HS-5 (cell line): ENCODE measurements at places on chromosomes 16 and 17.

GRCh38 chr17:62164747-62165722 lies 100.0 kb upstream of the MED13 start:
- no peak for DNase-seq

- no peak for DNase-seq
Measured at GRCh38 chr16:73065632-73066330, 17.9 kb upstream of the ZFHX3 start.

GRCh38 chr16:68227183-68227793 lies 8.6 kb downstream of the ESRP2 start:
- DNase-seq = no peak

DNA sequence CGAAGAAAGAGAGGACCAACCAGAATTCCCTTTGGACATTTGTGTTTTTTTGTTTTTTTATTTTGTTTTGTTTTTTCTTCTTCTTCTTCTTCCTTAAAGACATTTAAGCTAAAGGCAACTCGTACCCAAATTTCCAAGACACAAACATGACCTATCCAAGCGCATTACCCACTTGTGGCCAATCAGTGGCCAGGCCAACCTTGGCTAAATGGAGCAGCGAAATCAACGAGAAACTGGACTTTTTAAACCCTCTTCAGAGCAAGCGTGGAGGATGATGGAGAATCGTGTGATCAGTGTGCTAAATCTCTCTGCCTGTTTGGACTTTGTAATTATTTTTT lies 3.6 kb downstream of the SOX9 start:
- no peak for DNase-seq

GRCh38 chr17:42193216-42193968 lies 902 bp downstream of the GHDC start:
- DNase-seq = no peak

- DNase-seq = no peak
Measured at GRCh38 chr16:87482266-87482665, 10.6 kb downstream of the ZCCHC14 start.

DNA sequence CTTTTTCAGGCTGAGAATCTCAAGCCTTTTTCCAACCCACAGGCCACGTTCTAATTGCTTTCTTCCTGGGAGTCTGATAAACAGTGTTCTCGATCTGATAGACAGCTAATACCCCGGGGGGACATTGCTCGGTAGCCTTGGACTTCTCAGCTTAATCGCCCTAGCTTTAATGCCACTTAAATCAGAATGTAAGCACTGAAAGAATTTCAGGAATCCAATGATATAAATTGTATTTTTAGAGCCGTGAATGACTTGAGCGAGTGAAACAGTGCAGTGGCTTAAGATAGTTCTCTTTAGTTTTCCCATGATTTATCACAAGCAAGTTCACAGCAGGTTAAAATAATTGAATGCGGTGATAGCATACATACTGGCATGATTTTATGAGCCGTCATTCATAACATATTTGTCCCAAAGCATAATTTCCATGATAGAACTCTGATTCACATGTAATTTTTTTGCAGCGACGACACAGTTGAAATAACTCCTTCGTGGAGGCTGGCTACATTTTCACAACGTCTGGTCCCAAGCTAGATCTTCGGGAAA lies 116.1 kb upstream of the MYOCD start:
- DNase-seq = no peak

GRCh38 chr17:32303781-32304288 lies 38.1 kb downstream of the C17orf75 start:
- no peak for DNase-seq
